ENCODE measurements at places on chromosomes 7 and 10. TPM values are rescaled to one million over a fixed set of nuclear protein-coding genes. Genes with fewer than 3 reads are reported as not detected.

GRCh38 chr10:58667658-58668310, 155.1 kb downstream of the BICC1 start:
- DNase-seq = no peak

DNA sequence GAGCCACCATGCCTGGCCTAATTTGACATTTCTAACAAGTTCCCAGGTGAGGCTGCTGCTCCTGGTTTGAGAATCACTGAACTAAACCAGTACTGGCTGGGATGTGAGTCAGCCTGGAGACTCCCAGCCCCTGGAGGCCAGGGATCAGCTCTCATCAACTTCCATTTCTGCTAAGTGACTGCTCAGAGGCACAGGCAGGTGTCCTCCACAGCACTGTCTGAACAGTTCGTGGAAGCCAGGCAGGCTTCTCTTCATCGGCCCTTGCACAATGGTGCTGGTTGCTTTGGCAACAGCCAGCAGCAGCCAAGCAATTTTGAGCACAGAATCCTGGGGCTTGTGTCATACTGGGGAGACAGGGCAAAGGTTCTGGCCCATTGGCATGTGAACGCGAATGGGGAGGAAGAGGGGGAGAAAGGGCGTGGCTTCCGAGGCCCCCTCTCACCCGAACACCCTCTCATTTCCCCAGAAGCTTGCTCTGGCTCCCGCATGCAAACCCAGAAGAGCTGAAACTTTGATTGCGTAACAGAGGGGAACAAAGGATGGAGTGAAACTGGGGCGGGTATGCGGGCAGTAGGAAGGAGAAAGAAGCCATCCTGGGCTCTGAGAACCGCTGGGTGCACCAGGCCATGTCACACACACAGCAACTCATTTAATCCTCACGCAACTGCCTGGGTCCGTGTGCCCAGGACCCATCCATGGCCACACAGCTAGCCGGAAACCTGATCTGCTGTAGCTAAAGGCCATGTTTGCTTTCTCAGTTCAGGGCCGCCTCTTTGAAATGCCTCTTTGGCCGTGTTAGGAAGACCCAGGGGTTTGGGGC, 9.0 kb upstream of the POR start:
- DNase-seq = peak; percentile 19

Gene OR2A7
- total RNA-seq = 2.0 TPM

Gene C10orf143
- total RNA-seq = not detected

GRCh38 chr7:2008936-2009540, 223.7 kb downstream of the MAD1L1 start:
- no peak for DNase-seq

DNA sequence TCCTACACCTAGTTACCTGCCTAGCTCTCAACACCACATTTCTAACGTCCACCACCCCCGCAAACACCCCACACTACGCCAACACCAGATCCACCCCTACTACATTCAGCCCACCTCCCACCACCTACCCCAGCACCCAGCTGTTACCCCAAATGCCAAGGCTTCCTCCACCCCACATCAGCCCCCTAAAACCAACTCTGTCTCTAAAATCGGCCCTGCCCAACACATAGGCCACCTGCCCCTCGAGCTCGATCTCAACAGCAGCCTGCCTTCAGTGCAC, 53.3 kb upstream of the SLF2 start:
- DNase-seq = no peak

- no peak for DNase-seq
These were observed 4.8 kb upstream of the POLR1F start for GRCh38 chr7:19713676-19714075.

Gene SYT15B
- 1.8 TPM for total RNA-seq

DNA sequence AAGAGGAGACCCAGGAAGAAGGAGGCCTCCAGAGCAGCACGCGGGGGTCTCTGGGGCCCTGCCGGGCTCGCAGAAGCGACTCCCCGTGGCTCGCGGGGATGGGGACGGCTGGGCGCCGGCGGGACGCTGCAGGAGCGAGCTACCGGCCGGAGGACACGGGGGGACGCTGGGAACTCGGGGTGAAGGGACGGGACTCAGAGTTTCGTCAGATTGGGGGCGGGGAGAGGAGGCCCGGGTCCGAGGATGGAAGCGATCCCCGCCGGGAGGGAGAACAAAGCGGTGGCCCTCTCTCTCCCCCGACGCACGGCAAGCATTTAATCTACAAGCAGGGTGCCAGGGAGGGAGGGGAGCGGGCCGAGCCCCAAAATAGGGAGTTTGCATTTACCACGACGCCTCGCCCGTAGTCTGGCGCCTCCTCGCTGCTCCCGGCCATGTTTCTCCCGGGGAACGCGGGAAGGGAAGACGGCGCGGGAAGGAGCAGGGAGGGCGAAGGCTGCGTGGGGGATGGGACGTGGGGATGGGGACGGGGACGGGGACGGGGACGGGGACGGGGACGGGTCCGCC, at the start of gene PRTFDC1:
Gene PRTFDC1, minus strand, starts transcription at position 464 of the 564 bp plus-strand sequence. Its CDS starts 31 bp downstream, at position 433.
- no peak for DNase-seq

Gene ALKBH4
- 29.6 TPM for total RNA-seq

- DNase-seq = no peak
These were observed 188.3 kb downstream of the DGKB start for GRCh38 chr7:14714161-14714728.

Gene NPS
- total RNA-seq = not detected

GRCh38 chr10:103855424-103855823, at the start of gene SH3PXD2A:
SH3PXD2A (minus strand) TSS chr10:103855576; CDS start chr10:103855266, 310 bp downstream.
- no peak for DNase-seq

DNA sequence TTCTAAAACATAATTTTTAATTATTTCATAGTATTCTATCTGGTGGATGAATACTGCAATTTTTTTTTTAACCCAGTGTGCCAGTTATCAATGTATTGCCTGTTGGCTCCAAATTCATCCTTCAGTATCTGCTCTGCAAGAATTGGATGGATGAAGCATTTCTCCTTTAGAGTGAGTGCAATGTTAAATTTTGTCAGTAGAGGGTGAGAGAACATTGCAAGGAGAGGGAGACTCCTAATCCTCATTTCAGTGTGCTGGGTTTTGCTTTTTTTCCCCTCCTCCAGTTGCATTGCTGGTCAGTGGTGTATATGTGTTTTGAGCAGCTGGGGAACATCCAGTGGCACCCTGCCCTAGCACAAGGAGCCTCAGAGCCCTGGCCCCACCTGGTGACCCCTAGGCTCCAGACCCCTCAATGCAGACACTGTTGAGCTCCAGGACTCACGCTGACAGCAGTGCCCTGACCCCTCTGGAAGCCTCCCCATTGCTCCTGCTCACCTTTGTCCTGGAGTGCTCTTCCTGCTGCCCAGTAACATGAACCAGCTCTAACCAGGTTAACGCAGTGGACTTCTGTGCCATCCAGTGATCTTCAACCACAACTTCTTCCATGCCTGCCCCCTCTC, 199.4 kb downstream of the USP6NL start:
- DNase-seq = no peak

DNA sequence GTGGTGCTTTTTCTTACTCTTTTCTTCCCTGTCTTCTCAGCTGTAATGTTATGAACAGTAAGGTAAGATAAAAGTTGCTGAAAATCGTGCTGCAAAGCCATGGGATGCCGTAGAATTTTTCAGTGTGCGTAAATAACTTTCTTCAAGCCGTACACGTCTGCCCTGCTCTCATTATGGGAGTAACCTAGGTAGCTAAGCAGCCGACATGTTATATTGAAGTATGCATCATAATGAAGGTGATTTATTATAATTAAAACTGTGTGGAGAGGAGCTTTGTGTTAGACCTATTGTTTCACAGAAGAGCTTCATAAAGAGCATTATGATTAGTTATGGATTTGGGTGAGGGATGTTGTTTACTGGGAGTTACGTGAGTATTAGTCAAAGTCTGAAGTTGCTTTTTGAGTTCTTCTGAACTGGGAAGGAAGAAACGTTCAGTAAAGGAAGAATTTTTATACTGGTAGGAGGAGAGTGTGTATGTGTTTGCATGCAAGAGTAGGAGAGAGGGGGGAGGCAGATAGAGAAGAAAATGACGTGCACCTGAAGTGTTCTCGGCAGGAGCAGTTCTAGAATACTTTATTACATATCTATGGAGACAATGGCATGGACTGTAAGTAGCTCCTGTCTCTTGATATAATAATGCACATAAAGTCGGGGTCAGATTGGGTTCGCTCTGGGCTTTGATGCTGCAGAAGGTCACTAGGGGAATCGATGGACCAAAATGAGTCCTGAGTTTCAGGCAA, 56.3 kb downstream of the POU6F2 start:
- no peak for DNase-seq

- no peak for DNase-seq
These were observed 495.6 kb upstream of the FOXK1 start for GRCh38 chr7:4186513-4186780.

Gene CRHR2
- 0.21 TPM for total RNA-seq

Gene PNLIP
- 1.7 TPM for total RNA-seq

- DNase-seq = no peak
These were observed 11.1 kb upstream of the CPA1 start for GRCh38 chr7:130369110-130369711.

Gene SPDYE11
- total RNA-seq = not detected

Gene UPP1
- total RNA-seq = 66.1 TPM

DNA sequence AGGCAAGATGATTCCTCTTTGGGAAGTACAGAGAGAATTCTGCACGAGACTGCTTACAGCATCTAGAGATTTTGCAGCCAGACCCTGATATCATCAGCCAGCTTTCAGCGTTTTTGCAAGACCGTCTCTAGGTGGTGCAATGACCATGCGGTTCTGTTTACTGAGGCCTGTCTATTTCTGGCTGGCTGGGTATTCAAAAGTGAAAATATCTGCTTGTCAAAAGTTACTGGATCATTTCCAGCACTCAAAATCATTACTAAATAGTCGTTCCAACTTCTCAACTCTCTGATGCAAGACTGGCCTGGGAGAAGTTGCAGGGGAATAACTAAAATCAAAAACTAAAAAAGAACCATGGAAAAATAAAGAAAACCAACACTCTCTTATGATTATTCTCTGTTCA, 240.1 kb downstream of the ELMO1 start:
- peak; percentile 29 for DNase-seq

Gene CYP2C19
- not detected for total RNA-seq

DNA sequence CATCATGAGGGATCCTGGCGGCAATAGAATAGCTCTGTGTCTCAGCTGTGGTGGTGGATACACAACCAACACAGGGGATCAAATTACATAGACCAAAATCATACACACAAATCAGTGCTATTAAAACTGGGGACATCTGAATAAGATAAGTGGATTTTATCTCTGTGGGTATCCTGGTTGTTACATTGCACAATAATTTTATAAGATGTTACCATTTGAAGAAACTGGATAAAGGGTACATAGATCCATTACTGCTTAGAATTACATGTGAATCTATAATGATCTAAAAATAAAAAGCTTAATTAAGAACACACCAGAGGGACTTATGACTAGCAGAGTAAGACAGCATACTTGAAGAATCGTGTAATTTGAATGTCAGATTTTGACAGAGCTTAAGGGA, 8.2 kb upstream of the FAM3C start:
- DNase-seq = no peak

DNA sequence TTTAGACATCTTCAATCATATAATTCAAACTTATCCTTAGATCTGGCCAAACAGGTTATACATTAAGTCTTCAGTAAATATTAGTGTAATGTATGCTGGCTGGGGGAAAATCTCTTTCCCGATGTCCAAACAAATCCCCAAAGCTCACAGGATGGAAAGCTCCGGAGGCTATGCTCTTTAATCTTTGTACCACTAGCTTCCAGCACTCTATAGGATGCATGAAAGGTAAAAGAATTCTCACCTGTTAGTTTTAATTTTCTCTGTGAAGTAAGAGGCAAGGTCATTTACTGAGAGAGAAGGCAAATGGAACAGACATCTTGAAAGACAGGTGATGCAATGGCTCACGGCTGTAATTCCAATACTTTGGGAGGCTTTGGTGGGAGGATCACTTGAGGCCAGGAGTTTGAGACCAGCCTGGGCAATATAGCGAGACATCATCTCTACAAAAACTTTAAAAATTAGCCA, 99.8 kb upstream of the KIF5B start:
- DNase-seq = no peak

DNA sequence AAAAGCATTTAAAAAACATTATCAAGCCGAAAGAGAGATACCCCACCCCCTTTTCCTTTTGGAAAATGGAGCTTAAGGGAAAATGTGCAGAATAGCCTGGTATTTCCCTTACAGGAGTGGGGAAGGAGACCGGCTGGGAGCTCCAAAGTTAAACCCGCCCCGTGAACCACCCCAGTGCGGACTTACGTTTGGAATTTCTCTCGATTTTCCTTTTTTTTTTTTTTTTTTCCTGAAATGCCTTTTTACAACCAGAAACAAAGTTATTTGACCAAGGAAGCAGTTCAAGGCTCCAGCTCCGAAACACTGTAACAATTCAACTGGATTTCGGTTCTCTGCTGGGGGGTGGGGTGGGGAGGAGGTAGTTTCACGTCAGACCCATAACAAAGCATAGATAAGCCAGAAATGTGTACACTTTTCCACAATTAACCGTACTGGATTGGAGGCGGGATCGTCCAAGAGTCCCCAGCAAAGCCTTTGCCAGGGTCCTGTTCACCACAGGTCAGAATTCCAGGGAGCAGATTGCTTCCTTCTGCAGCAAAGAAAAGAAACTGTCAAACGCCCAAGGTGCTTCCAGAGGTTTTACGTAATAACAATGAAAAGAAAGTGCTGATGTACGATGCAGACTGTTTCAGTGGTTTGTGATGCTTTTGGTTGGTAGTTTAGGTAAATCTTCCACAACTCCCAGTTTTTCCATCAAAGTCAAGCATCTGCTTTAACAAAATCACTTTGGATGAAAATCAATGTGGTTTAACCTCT, 6.7 kb downstream of the SKIDA1 start:
- DNase-seq = no peak

DNA sequence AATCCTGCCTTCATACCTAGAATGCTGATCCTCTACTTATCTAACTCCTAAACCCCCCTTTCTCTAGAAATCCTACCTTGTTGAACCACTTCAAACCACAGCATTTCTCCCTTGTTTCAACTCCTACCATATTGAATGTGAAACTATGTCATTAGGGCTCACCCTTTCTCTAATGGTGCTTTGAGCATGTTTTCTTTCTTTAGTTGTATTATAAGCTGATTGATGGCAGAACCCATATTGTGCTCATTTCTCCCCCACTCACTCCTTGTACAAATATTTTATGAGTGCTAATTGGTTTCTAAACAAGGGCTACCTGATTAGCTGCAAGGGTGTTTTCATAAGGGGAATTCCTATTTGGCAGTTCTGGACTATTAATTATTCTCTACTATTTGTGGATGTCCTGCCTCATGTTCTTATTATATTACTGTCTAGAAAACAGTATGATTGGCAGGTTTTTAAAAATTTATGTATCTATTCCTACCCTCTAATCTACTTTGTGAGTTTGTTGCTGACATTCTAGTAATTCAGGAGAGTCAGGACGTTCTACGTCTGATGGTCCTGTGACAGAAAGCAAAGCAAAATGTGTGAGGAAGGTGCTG, 765.8 kb downstream of the KCNMA1 start:
- DNase-seq = no peak

Gene CCDC3
- total RNA-seq = 127 TPM

- DNase-seq = peak; percentile 0
These were observed 2.5 kb downstream of the MMRN2 start for GRCh38 chr10:86954681-86955500.
